ENCODE measurements at places on chromosomes 3 and 15. TPM values are rescaled to one million over a fixed set of nuclear protein-coding genes. Genes with fewer than 3 reads are reported as not detected.

DNA sequence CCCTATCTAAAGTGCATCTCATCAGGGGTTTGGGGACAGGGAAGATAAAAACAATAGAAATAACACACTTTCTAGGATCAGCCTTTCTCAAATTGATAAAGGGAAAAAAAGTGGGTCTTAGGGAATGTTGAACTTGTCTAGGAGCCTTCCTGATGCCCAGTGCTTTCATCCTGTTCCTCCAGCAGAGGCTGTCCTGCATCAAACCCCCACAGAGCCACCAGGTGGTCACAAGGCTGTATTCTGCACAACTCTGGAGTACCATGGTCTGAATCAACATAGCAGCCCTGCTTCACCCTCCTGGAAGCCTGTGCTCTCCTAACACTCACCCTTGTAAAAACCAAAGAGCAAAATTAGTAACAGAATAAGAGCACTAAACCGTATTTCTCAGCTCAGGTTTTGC, 118.5 kb upstream of the SLC25A36 start:
- DNase-seq, result no peak

- no peak for DNase-seq
These were observed 30.4 kb downstream of the CDIN1 start for GRCh38 chr15:36609793-36610192.

- peak; percentile 12 for DNase-seq
These were observed 43.6 kb upstream of the CTSH start for GRCh38 chr15:78988361-78988911.

- DNase-seq, result no peak
These were observed 46.6 kb upstream of the ARPP21 start for GRCh38 chr3:35592589-35593295.

The C3orf70 gene
- not detected for total RNA-seq

Measured in activated CD8-positive, alpha-beta T cell treated with anti-CD3 and anti-CD28 coated beads for 36 hours (primary cell).